ENCODE measurements at places on chromosomes 5 and 9. TPM values are rescaled to one million over a fixed set of nuclear protein-coding genes. Genes with fewer than 3 reads are reported as not detected.

Gene SHC3
- 7.1 TPM for total RNA-seq

DNA sequence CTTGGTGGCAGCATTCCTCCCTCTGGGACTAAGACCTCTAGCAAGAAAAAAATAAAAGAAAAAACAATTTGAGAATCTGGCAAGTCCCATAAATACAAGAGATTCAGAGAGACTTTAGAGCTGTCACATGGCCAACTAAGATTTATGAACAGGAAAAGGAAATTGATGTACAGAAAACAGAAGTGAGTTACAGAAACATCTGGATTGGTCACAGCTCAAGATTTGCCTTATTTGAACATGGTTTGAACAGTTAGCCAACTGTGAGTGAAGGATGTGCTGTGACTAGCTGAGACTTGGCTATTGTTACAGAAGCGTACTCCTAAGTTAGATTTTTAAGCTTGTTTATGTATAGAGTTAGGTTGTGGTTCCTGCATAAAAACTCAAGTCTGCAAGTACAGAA, 340.2 kb downstream of the SLCO4C1 start:
- no peak overlapping the region for H3K4me3 ChIP-seq
- no peak overlapping the region for H3K27ac ChIP-seq
- no peaks in the 10 kb centered on the region for H3K27me3 ChIP-seq
- H3K4me1 ChIP-seq, result no peaks in the 10 kb centered on the region
- no peaks in the 10 kb centered on the region for H3K36me3 ChIP-seq
- no peak for DNase-seq

DNA sequence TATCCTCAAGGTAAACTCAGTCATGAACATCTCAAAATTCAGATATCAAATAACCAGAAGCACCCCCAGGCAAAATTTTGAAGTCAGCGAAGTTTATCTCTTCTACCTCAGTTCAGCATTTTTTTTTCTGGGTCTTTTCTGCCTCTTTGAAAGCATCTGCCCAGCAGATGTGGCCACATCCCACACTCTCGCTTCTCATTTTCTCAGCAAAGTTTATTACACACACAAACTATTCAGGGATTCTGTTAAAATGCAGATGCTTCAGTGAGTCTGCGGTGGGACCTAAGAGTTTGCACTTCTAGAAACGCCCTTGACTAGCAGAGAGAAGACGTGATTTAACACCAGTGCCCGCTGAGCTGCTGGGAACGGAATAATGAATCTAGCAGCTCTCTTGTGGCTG, 19.3 kb downstream of the RASEF start:
- no peak for DNase-seq
- H3K27ac ChIP-seq, result no peak overlapping the region
- H3K36me3 ChIP-seq, result no peaks in the 10 kb centered on the region
- no peaks in the 10 kb centered on the region for H3K27me3 ChIP-seq

Gene TAF11L12
- not detected for total RNA-seq

Gene ACER2
- 8.8 TPM for total RNA-seq

DNA sequence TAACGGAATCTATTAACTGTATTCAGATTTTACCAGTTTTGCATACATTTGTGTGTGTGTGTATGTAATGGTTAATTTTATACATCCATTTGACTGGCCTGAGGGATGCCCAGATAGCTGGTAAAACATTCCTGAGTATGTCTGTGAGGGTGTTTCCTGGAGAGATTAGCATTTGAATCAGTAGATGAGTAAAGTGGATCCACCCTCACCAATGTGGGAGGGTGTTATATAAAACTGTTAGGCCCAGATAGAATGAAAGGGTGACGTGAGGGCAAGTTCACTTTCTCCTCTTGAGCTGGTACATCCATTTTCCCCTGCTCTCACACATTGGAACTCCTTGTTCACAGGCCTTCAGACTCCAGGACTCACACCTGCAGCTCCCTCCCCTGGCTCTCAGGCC, 88.7 kb downstream of the EMB start:
- no peak overlapping the region for H3K27ac ChIP-seq
- H3K4me1 ChIP-seq, result no peaks in the 10 kb centered on the region
- DNase-seq, result no peak
- no peak overlapping the region for H3K4me3 ChIP-seq
- H3K27me3 ChIP-seq, result no peaks in the 10 kb centered on the region

Gene FOXD4
- not detected for total RNA-seq

Gene DAB2IP
- 41.4 TPM for total RNA-seq

DNA sequence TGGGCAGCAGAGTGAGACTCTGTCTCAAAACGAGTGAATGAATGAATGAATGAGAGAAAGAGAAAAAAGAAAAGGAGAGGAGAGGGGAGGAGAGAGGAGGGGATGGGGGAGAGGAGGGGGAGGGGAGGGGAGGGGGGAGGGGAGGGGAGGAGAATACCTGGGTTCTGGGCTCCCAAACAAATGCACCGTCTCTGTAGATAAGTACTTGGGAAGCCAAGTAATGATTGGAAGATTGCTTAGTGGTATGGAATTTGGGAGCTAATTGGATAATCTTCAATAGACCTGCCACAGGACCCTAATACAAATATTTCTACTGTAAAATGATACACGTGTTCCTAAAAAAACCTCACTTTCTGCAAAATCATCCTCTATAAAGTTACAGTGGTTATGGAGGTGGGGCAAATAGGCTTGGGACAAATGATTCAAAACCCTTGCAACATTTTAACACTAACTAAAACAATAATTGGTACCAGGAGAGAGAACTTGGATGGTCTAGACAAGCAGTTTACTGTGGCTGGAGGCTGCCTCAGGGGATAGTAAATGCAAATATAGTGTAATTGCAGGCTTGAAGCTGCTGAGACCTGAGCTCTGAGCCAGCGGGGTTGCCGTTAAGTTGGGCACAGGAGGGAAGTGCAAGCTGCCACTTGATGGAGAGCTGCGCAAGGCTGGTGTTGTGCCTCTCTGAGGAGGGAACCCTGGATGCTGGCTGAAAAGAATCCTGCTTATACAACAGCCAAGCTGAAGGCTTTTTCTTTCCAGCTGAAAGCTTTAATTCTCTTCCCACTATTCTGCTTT, 3.5 kb downstream of the HEMGN start:
- peaks cover 2% of the 10 kb centered on the region for H3K27me3 ChIP-seq
- no peak overlapping the region for H3K27ac ChIP-seq
- H3K36me3 ChIP-seq, result no peaks in the 10 kb centered on the region
- no peak overlapping the region for H3K4me3 ChIP-seq
- no peaks in the 10 kb centered on the region for H3K4me1 ChIP-seq
- DNase-seq, result no peak

DNA sequence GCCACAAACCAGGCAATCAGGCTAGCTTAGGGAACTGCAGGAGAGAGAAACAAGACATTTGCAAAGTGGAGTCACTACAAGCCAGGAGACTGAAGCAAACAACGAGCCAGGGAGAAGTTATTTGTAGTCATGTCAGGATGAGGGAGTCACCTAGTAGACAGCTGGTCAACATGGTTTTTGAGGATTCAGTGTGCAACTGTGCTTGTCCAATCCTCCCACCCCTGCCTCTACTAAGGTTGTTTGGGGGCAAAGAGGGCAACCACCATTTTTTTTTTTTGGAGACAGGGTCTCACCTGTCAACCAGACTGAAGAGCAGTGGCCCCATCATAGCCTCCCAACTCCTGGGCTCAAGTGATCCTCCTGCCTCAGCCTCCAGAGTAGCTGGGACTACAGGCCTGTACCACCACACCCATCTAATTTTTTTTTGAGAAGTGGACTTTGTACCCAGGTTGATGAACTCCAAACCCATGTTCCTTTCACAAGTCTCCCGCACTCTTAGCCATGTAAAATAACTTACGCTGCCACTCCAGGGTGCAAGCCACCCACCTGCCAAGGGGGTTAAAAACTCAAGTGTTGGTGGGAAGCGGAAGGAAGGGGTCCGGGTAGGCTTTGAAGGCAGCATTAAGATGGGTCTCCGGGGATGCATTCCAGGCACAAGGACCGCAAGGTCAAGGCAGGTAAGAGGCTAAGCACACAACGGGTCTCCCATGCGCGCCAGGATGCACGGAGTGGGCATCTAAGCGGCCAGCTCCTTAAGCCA, 995 bp downstream of the RPL35 start:
- H3K36me3 ChIP-seq, result peaks cover 40% of the 10 kb centered on the region
- peaks cover 10% of the 10 kb centered on the region for H3K4me1 ChIP-seq
- H3K27ac ChIP-seq, result peak overlapping the region; percentile 89

Gene SEC24A
- 31.0 TPM for total RNA-seq

DNA sequence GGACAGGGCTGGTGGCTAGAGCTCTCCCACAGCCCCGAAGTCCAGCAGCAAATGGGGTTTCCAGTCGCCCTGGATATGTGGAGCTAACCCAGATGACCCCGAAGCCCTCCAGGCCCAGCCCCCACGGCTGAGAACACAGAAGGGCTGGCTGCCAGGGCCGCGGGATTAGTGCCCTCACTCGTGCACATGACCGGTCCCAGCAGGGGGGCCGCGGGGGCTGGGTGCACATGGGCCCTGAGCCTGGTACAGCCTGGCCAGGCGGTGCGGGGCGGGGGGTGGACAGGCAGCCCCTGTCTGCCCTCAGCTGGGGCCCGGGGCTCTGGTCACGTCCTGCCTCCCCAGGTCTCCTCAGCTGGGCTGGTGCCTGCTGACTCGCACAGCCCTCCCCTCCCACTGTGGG, 5.9 kb downstream of the SSNA1 start:
- peaks cover 27% of the 10 kb centered on the region for H3K4me1 ChIP-seq
- H3K27me3 ChIP-seq, result no peaks in the 10 kb centered on the region
- peak overlapping the region; percentile 19 for H3K27ac ChIP-seq
- DNase-seq, result no peak
- H3K36me3 ChIP-seq, result peaks cover 3% of the 10 kb centered on the region

Gene CORO2A
- total RNA-seq, result 26.2 TPM

- no peak for DNase-seq
- peaks cover 8% of the 10 kb centered on the region for H3K27me3 ChIP-seq
- H3K36me3 ChIP-seq, result no peaks in the 10 kb centered on the region
- H3K4me3 ChIP-seq, result no peak overlapping the region
- H3K27ac ChIP-seq, result no peak overlapping the region
- peaks cover 29% of the 10 kb centered on the region for H3K4me1 ChIP-seq
Observed at GRCh38 chr5:172768573-172769341, 2.2 kb downstream of the DUSP1 start.

- no peaks in the 10 kb centered on the region for H3K4me1 ChIP-seq
- no peaks in the 10 kb centered on the region for H3K27me3 ChIP-seq
- H3K36me3 ChIP-seq, result no peaks in the 10 kb centered on the region
- no peak overlapping the region for H3K27ac ChIP-seq
Observed at GRCh38 chr5:35312267-35312666, 82.0 kb upstream of the PRLR start.

- H3K27ac ChIP-seq, result no peak overlapping the region
- peaks cover 27% of the 10 kb centered on the region for H3K36me3 ChIP-seq
- no peaks in the 10 kb centered on the region for H3K4me1 ChIP-seq
- H3K4me3 ChIP-seq, result no peak overlapping the region
- no peak for DNase-seq
- H3K27me3 ChIP-seq, result no peaks in the 10 kb centered on the region
Observed at GRCh38 chr9:120438836-120439546, 141.0 kb downstream of the CDK5RAP2 start.

GRCh38 chr5:133203317-133204305, 151.8 kb downstream of the HSPA4 start:
- H3K27me3 ChIP-seq, result no peaks in the 10 kb centered on the region
- no peak overlapping the region for H3K4me3 ChIP-seq
- H3K4me1 ChIP-seq, result no peaks in the 10 kb centered on the region
- H3K36me3 ChIP-seq, result no peaks in the 10 kb centered on the region
- no peak for DNase-seq
- no peak overlapping the region for H3K27ac ChIP-seq

DNA sequence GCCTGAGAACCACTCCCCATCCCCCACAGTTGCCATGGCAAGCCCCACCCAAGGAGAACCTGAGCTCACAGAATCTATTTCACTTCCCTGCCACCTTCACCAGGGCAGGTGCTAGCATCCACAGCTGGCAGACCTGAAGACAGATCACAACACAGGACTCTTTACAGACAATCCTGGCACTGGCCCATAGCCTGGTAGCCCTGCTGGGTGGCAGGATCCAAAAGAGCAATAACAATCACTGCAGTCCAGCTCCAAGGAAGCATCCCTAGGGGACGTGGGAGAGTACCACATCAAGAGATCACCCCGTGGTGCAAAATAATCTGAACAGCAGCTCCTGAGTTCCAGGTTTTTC, 463.2 kb upstream of the PIK3R1 start:
- no peaks in the 10 kb centered on the region for H3K27me3 ChIP-seq
- H3K27ac ChIP-seq, result no peak overlapping the region
- H3K4me3 ChIP-seq, result no peak overlapping the region
- H3K36me3 ChIP-seq, result no peaks in the 10 kb centered on the region
- peaks cover 6% of the 10 kb centered on the region for H3K4me1 ChIP-seq
